Type B pancreatic cell (in vitro differentiated cells): ENCODE measurements at places on chromosomes 13 and 19.

DNA sequence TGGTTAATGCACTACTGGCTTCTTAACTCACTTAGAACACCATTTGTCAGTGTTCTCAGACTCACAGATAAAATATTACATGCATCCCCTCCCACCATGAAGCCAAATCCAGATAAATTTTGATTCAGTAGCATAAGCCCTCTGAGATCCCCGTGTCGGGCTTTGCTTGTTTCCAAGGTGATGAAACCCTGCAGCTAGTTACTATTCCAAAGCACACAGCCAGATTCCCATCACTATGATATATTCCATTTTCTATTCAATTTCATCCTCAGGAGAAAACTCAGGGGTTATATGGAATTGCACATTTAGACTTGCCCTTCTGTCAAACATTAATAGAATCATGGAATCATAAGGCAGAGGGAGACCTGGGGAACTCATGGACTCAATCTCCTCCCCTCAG lies 9.4 kb upstream of the FAM124A start:
- no peaks in the 10 kb centered on the region for H3K36me3 ChIP-seq
- peaks cover 63% of the 10 kb centered on the region for H3K27me3 ChIP-seq
- DNase-seq, result no peak
- peaks cover 5% of the 10 kb centered on the region for H3K4me1 ChIP-seq

DNA sequence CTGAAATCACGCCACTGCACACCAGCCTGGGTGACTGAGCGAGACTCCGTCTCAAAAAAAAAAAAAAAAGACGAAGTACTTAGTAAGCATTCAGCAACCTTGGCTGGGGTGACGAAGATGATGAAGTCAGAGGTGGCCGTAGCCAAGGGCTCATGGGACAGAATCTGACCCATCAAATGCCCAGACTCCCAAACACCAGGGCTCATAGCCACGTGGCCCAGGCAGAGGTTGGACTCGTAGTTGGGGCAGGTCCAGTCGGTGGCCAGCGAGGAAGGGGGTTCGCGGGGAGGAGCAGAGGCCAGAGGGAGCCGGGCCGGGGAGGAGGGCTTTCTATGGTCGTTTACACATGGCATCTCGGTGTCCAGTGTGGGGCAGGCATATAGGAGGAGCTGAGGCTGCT lies 52.1 kb upstream of the EHD2 start:
- no peaks in the 10 kb centered on the region for H3K27me3 ChIP-seq
- DNase-seq, result no peak
- peak overlapping the region; percentile 62 for H3K27ac ChIP-seq
- H3K4me1 ChIP-seq, result peaks cover 25% of the 10 kb centered on the region

DNA sequence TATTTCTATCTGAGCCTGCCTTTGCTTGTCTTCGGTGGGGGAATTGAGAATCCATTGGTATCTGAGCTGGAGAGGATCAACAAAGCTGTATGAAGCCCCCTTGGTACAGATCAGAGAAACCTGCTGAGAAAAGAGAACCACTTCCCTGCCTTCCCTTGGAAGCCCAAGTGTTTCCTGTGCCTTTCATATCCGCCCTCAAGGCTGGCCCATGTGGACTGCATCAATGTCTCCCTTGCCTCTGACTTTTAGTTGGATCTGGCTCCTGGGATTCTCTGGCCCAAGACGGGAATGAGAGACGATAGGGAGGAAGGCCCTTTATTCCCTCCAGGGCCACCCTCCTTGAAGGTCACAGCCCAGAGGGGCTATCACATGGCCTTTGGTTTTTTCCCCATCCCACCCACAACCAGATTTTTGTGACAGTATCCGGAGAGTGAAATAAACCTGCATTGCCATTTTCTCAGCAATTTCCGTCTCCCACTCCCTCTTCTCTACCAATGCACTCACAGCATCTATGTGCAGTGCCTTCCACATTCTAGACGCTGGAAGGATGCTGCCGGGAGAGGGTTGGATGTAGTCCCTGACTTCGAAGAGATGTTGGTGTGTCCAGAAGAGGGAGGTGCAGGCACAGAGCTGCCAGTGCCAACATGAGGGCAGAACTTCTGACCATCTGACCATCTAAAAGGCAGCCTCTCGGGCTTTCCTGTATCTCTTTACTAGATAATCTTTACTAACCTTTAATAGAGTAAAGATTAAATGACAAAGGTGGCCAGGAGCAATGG lies 63.8 kb downstream of the KCTD15 start:
- H3K27me3 ChIP-seq, result peaks cover 2% of the 10 kb centered on the region
- H3K4me3 ChIP-seq, result no peak overlapping the region
- peak; percentile 34 for DNase-seq
- peaks cover 4% of the 10 kb centered on the region for H3K4me1 ChIP-seq

DNA sequence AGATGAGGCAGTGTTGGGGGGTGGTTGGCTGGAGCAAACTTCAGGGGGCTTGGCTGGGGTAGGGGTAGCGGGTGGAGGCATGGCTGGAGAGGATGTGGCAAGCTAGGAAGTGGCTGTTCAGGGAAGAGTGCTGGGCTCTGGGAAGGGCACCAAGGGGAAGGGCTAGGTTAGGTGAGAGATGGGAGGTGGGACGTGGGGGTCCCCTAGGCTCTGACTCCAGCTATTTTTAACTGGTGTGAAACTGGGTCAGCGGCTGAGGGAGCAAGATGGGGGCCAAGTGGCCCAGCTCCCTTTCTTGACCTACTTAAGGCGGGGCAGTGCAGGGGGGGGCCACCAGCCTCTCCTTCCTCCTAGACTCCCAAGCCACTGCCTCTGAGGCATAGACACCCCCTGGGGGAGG lies 7.3 kb downstream of the KCNC3 start:
- peaks cover 4% of the 10 kb centered on the region for H3K4me1 ChIP-seq
- no peaks in the 10 kb centered on the region for H3K36me3 ChIP-seq
- no peak overlapping the region for H3K27ac ChIP-seq
- no peak for DNase-seq
- no peak overlapping the region for H3K4me3 ChIP-seq

GRCh38 chr19:39199025-39199424 lies 2.3 kb downstream of the NCCRP1 start:
- no peak for DNase-seq
- H3K27ac ChIP-seq, result no peak overlapping the region
- no peak overlapping the region for H3K4me3 ChIP-seq
- H3K4me1 ChIP-seq, result peaks cover 17% of the 10 kb centered on the region
- peaks cover 52% of the 10 kb centered on the region for H3K27me3 ChIP-seq

DNA sequence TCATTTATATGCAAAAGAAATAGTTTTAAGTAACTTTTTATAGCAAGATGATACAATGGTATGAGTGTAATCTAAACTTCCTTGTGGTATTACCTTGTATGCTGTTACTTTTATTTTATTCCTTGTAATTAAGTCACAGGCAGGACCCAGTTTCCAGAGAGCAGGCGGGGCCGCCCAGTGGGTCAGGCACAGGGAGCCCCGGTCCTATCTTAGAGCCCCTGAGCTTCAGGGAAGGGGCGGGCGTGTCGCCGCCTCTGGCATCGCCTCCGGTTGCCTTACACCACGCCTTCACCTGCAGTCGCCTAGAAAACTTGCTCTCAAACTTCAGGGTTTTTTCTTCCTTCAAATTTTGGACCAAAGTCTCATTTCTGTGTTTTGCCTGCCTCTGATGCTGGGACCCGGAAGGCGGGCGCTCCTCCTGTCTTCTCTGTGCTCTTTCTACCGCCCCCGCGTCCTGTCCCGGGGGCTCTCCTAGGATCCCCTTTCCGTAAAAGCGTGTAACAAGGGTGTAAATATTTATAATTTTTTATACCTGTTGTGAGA lies 10.2 kb downstream of the PLPPR3 start:
- peaks cover 21% of the 10 kb centered on the region for H3K36me3 ChIP-seq
- H3K4me3 ChIP-seq, result no peak overlapping the region
- H3K27me3 ChIP-seq, result no peaks in the 10 kb centered on the region
- peak overlapping the region; percentile 56 for H3K27ac ChIP-seq

- H3K36me3 ChIP-seq, result peaks cover 17% of the 10 kb centered on the region
- DNase-seq, result no peak
- peaks cover 49% of the 10 kb centered on the region for H3K4me1 ChIP-seq
- no peaks in the 10 kb centered on the region for H3K27me3 ChIP-seq
These were observed 3.8 kb downstream of the ELAVL1 start for GRCh38 chr19:8001651-8001994.

- DNase-seq, result no peak
- H3K27ac ChIP-seq, result peak overlapping the region; percentile 99
- H3K4me3 ChIP-seq, result peak overlapping the region; percentile 96
- peaks cover 27% of the 10 kb centered on the region for H3K36me3 ChIP-seq
- peaks cover 22% of the 10 kb centered on the region for H3K4me1 ChIP-seq
- H3K27me3 ChIP-seq, result peaks cover 8% of the 10 kb centered on the region
These were observed 1.2 kb downstream of the UQCRFS1 start for GRCh38 chr19:29211562-29212355.

DNA sequence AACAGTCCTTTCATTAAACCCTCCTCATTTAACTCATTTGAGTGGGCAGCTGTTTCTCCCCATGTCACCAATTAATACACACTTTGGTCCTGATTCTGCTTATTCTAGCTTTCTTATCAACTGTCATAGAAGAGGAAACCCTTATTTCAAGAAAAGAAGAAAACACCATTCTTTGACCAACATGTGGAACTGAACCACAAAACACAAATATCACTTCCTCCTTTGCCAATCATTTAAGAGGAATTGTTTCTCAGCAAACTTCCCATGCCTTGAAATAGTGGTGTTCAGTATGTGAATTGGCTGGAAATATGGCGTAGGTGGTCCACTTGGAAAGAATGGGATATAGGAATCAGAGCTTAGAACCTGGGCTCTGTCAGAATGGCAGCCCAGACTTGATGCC lies 20.4 kb downstream of the MBD3L2B start:
- no peak overlapping the region for H3K27ac ChIP-seq
- H3K36me3 ChIP-seq, result no peaks in the 10 kb centered on the region
- no peak for DNase-seq
- no peaks in the 10 kb centered on the region for H3K27me3 ChIP-seq
- H3K4me1 ChIP-seq, result no peaks in the 10 kb centered on the region

DNA sequence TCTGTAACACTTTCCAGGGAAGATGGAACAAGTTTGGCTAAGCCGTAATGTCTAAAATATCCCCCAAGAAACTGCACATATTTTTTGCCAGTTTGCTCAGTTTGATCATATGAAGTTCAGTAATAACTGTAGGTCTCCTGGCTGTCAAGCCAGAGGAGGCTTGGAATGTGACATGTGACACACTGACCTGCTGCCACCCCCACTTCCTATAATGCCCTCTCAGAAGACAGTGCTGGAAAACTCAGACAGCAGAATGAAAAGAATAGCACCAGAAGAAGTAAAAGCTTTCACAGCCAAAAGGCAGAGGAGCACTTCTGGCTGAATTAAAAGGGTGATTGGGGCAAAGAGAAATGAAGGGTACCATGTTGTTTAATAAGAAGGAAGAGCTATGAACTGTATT lies 67.4 kb upstream of the UBAC2 start:
- H3K4me1 ChIP-seq, result peaks cover 5% of the 10 kb centered on the region
- H3K27me3 ChIP-seq, result no peaks in the 10 kb centered on the region
- DNase-seq, result no peak
- H3K27ac ChIP-seq, result no peak overlapping the region
- no peak overlapping the region for H3K4me3 ChIP-seq
- H3K36me3 ChIP-seq, result no peaks in the 10 kb centered on the region

GRCh38 chr19:46452186-46452585 lies 19.2 kb downstream of the PNMA8A start:
- no peaks in the 10 kb centered on the region for H3K27me3 ChIP-seq
- no peak overlapping the region for H3K27ac ChIP-seq

GRCh38 chr13:40348096-40348679 lies 318.3 kb downstream of the FOXO1 start:
- H3K4me1 ChIP-seq, result peaks cover 68% of the 10 kb centered on the region
- DNase-seq, result no peak
- no peak overlapping the region for H3K4me3 ChIP-seq
- no peaks in the 10 kb centered on the region for H3K36me3 ChIP-seq
- no peak overlapping the region for H3K27ac ChIP-seq

- no peaks in the 10 kb centered on the region for H3K27me3 ChIP-seq
- DNase-seq, result no peak
- no peak overlapping the region for H3K4me3 ChIP-seq
- H3K36me3 ChIP-seq, result no peaks in the 10 kb centered on the region
These were observed 14.4 kb downstream of the EPS15L1 start for GRCh38 chr19:16457195-16457953.

GRCh38 chr13:91406619-91407018 lies 8.2 kb downstream of the GPC5 start:
- H3K4me1 ChIP-seq, result no peaks in the 10 kb centered on the region
- no peak overlapping the region for H3K27ac ChIP-seq
- H3K4me3 ChIP-seq, result no peak overlapping the region
- H3K36me3 ChIP-seq, result no peaks in the 10 kb centered on the region
